ENCODE measurements at places on chromosomes 12 and 14.

DNA sequence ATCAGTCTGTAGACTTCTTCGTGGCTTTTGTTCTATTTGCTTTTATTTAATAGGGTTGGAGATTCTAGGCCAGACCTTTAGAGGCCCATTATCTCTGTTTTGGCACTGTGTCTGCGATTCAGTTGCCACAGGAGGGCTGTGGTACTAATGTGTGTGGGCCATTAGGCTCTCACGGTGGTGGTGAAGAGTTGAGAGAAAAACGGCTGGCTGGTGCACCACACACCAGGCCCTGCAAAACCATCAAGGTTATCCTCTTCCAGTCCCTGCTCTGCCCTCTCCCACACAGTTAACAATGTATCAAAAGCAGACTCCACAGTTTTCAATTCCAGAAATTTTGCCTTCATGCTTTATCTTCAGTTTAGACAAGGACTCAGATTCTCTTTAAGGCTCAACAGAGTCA is 97.7 kb downstream of the MYF5 start:
- DNase-seq: no peak

DNA sequence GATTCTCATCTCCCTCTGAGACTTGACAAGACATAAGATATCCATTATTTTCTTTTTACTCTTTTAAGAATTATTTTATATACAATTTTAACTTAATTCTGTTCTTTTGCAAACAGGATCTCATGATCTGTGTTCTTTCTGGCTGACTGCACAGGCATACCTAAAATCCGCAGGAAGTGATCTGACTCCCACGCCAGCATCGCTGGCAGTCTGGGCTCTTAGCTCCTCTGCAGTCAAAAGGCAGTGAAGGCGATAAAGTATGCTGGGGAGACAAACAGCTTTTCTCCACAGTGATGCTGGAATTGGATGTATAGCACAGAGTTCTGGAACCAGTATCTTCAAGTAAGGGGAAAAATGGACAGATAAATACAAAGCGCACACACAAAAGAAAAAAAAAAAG is 52.4 kb downstream of the DICER1 start:
- DNase-seq: no peak

GRCh38 chr12:69844416-69844815 is 19.4 kb downstream of the MYRFL start:
- no peak for DNase-seq

- peak; percentile 79 for DNase-seq
These were observed 14.6 kb upstream of the PNMA1 start for GRCh38 chr14:73728717-73729330.

DNA sequence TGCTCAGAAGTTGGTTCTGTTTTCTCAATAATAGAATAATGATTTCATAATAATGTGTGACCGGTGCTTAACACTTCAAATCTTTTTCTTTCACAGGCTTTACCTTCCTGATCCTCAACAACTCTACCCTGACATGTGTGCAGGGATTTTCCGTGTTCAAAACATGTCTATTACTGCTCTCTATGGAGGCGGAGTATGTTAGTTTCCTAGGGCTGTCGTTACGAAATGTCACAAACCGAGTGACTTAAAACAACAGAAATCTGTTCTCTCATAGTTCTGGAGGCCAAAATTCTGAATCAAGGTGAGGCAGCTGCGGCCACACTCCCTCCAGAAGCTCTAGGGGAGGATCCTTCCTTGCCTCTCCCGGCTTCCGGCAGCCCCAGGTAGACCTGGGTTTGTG is 186.2 kb upstream of the VASH1 start:
- DNase-seq: no peak

GRCh38 chr12:3670083-3670620 is 82.8 kb downstream of the CRACR2A start:
- DNase-seq: no peak
